ENCODE measurements at places on chromosomes 5 and 9. TPM values are rescaled to one million over a fixed set of nuclear protein-coding genes. Genes with fewer than 3 reads are reported as not detected.

TMEM215 gene
- not detected for polyA plus RNA-seq

CBY3 gene
- 0.62 TPM for polyA plus RNA-seq

PCDHB15 gene
- polyA plus RNA-seq: not detected

OGN gene
- polyA plus RNA-seq: 0.08 TPM

CCNJL gene
- not detected for polyA plus RNA-seq

SPATA24 gene
- polyA plus RNA-seq: 2.9 TPM

ZNF462 gene
- not detected for polyA plus RNA-seq

ADAMTSL2 gene
- polyA plus RNA-seq: 0.03 TPM

TSLP gene
- polyA plus RNA-seq: 0.14 TPM

SPATA31D4 gene
- not detected for polyA plus RNA-seq

AMBP gene
- polyA plus RNA-seq: not detected

RMI1 gene
- 6.3 TPM for polyA plus RNA-seq

ENHO gene
- polyA plus RNA-seq: 0.19 TPM

SPINK9 gene
- not detected for polyA plus RNA-seq

AGXT2 gene
- not detected for polyA plus RNA-seq

STOML2 gene
- 86.7 TPM for polyA plus RNA-seq

TMC1 gene
- polyA plus RNA-seq: not detected

MEIKIN gene
- polyA plus RNA-seq: not detected

NUP155 gene
- 25.0 TPM for polyA plus RNA-seq

All from naive thymus-derived CD8-positive, alpha-beta T cell (primary cell).